Activated CD4-positive, alpha-beta T cell treated with anti-CD3 and anti-CD28 coated beads, Interleukin-2, Interleukin-6, amounts not matched to agents 100 ng/mL and 50 ng/mL, durations not matched to agents 16 hours and 8 hours (primary cell): ENCODE measurements at places on chromosomes 4 and X.

- no peak for DNase-seq
Measured at GRCh38 chrX:48971249-48972219, at the start of gene KCND1. KCND1 (minus strand) TSS chrX:48971844; CDS start chrX:48970271, 1,573 bp downstream.

- DNase-seq: peak; percentile 32
Measured at GRCh38 chr4:184649971-184650855, 675 bp downstream of the PRIMPOL start.

DNA sequence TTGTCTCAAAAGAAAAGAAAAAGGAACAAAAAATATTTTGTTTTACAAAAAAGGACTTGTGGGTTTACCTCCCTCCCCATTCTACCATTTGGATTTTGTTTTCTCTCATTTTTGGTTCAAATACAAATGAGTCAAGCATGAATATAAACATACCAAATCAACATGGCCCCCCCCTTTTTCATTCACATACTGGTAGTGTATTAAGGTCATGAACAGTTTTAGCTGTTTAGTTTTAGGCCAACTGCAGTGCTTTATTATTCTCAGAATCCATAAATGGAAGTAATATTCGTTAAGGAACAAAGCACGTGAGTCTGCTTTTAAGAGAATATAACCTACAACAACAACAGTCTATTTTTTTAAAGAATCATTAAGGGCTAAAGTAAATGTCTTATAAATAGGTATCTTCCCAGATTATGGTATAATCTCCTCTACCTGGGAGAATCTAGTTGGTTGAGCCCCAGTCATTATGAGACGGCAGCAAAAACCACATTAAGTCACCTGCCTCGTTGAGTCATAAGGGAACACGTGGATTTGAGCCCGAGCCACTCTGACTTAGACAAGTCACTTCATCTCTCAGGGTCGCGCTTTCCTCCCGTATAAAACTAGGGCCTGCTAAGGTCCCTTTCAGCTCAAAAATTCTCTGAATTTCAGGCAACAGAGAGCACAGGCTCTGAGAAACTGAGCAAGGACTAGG is 26.7 kb downstream of the BCLAF3 start:
- DNase-seq: peak; percentile 77

- no peak for DNase-seq
Measured at GRCh38 chrX:6959006-6959405, 188.5 kb upstream of the STS start.

DNA sequence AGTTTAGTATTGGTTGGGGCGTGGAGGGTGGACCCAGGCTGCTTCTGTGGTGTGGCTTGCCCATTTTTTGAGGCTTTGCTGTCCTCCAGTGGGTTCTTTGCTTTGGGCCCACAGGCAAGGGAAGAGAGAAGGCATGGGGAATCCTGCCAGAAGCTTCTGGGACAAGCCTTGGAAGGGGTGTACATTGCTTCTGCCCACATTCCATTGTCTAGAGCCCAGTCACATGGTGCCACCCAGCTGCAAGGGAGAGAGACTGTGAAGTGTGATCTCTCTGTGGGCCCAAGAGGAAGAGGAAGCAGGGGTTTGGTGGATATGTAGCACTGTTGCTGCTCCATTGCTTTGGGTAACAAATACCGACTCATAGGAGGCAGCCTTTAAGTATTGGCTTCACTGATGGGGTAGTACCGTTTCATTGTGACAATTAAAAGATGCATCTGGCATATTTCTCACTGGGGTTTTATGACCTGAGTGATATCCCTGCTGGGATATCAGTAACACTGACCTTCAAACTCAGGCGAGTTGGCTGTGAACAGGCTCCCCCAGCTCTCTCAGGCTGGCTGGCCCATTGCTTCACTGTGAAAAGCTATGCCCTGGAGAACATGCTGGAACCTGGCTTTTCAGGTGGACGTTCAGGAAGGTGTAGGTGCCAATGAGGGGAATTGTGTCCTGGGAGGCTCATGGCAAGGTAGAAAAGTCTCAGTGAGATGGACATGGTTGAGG is 85.9 kb downstream of the CLDN34 start:
- no peak for DNase-seq

DNA sequence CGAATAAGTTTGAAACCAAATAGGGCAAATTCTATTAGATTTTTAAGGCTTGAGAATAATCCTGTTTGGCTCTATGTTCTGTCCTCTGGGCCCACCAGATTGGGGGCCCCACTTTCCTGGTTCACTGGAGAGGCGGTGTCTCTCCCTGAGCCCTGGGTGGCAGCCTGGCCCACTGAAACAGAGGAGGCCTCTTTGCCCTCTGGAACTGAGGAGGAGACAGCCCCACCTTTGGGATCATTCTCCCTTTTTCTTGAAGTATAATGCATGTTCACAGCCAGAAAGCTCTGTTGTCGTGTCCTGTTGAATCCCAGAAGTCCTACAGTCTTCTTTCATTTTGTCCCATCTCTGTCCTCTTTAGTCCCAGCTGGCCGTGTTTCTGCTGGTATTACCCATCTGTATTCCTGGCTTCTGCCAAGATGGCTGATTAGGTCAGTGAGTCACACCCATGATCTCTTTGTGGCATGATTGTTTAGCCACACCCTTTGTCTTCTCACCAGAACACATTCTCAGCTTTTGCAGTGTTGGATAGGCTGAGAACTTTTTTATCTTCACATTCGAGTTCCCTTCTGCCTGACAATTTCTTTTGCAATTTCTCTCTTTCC is 8.1 kb upstream of the TBC1D25 start:
- peak; percentile 38 for DNase-seq

GRCh38 chr4:14383652-14384051 is 618.6 kb upstream of the CPEB2 start:
- no peak for DNase-seq

DNA sequence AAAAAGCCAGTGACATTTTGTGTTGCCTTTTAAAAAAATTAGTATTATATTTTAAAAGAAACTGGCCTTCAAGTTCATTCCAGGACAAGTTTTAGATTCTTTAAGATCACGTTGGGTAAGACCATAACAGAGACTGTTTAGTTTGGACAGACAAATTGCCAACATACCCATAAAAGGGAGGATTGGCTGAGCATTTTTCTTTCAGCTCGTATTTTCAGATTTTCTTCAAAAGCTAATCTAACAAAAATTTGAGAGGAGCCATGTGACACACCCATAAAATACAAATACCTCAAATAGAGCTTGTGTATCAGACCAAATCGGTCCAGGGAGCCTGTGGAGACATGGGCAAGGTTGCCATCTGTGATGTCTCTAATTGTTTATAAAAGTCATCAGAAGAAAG is 74.6 kb upstream of the C1QTNF7 start:
- no peak for DNase-seq

- no peak for DNase-seq
Measured at GRCh38 chr4:10096978-10097335, 19.6 kb downstream of the WDR1 start.

DNA sequence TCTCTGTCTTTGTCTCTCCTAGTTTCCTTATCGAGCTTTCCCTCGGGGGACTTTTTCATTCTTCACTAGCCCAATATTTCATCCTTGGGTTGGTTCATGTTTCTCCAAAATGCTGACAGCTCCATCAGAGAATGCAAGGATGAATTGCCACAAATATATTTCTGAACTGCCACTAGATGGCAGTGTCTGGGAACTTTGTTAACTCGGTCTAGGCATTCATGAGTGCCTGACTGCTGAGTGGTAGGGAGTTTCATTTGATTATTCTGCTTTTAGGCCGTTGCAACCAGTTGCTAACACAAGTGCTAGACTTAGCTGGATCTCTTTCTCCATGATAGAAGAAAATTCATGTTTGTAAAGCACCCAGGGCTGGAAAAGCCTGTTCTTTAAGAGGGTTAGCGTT is 73.5 kb upstream of the RAP2C start:
- peak; percentile 56 for DNase-seq

DNA sequence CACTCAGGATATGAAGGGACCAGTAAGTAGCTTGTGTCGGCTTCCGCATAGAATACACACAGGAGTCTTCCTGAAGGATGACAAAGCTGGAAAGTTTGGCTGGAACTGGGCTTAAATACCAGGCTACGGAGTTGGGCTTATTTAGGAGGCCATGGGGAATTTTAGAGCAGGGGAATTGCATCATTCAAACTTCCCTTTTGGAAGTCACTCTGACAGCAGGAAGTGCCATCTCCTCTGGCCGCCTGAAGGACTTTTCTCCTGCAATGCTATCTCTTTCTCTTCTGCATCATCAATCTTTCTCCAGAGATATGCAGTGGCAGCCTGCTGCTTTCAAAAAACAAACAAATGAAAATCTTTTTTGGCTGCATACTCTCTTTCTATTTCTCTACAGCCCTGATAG is 48.4 kb upstream of the PAK3 start:
- no peak for DNase-seq

- no peak for DNase-seq
Measured at GRCh38 chr4:98648602-98649001, 9.8 kb downstream of the TSPAN5 start.

DNA sequence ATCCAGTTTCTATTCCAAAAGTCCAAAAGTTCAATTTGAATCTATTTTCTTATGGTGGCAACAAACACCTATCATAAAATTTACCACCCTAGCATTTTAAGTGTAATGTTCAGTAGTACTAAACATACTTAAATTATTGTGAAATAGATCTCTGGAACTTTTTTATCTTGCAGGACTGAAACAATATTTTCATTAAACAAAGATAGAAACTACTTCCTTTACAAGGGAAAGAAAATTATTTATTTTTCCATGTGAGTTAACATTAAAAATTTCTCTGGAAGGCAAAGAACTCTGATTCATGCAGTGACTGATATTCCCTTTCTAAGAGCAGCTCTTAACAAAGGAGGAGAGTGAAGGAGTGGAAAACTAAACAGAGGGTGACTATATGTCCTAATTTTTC is 40.2 kb downstream of the ADH7 start:
- no peak for DNase-seq

GRCh38 chr4:56400560-56400959 is 13.3 kb upstream of the AASDH start:
- DNase-seq: no peak

- peak; percentile 31 for DNase-seq
Measured at GRCh38 chrX:47563801-47564315, 2.9 kb downstream of the ARAF start.

- no peak for DNase-seq
Measured at GRCh38 chr4:138789796-138790195, 225.8 kb upstream of the NOCT start.

DNA sequence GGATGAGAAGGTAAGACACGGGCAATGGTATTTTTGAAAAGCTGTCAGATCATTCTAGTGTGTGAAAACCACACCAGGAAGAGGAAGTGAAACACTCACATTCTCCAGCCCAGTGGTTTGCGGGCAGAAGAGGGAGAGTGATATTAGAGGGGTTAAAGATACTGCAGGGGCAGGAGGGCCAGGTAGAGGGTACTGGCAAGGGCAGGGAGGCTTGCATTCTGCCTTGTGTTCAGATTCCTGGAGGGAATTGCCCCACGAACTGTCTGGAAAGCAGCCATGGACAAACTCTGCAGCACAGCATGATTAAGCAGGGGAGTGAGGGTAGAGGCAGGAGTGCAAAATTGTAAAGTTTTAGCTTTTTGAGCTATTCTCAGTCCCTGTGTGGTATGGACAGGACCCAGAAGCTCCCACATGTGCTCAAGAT is 30.9 kb downstream of the NIPAL1 start:
- DNase-seq: peak; percentile 87

- DNase-seq: no peak
Measured at GRCh38 chr4:66404141-66404540, 733.9 kb upstream of the EPHA5 start.

DNA sequence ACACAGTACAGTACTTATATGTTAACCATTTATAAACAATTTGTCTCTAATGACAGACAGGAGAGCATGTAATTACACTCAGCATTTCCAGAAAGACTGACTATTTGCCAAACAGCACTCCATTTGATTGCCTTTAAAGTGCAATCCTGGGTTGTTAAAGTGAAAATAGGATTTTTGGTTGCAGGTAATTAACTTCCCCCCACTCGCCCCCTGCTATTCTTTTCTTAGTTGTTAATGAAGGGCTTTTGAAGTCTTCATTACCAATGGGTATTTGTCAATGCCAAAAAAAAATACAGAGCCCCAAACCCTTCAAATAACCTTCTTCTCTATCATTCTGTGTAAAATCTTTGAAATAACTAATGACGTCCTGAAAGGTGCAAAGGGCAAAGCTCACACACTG is 825.6 kb downstream of the STPG2 start:
- DNase-seq: no peak

GRCh38 chrX:8914681-8915080 is 113.5 kb upstream of the FAM9A start:
- DNase-seq: no peak

DNA sequence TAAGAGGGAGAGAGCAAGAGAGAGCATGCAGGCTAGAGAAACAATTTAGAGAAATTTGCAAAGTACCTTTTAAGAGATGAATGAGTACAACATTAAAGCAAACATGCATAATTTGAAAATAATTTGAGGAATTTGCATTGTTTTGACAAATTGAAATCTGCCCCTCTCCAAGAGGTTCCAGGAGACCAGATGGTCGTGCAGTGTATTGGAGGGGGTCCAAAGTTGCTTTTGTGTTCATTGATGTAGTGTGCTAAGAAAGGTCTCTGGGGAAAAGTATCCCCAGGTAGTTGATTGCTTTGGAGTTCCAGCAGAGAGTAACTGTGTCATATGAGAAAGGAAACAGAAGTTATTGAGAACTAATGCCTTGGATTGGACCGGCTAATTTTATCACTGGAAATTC is 635.0 kb upstream of the TENM3 start:
- DNase-seq: no peak

GRCh38 chr4:109921384-109921808 is 8.7 kb downstream of the EGF start:
- no peak for DNase-seq

- DNase-seq: no peak
Measured at GRCh38 chr4:6423575-6423974, 48.8 kb downstream of the PPP2R2C start.

- no peak for DNase-seq
Measured at GRCh38 chr4:73170518-73171198, 87.9 kb downstream of the ANKRD17 start.

GRCh38 chr4:188347339-188347738 is 208.1 kb downstream of the TRIML1 start:
- no peak for DNase-seq

DNA sequence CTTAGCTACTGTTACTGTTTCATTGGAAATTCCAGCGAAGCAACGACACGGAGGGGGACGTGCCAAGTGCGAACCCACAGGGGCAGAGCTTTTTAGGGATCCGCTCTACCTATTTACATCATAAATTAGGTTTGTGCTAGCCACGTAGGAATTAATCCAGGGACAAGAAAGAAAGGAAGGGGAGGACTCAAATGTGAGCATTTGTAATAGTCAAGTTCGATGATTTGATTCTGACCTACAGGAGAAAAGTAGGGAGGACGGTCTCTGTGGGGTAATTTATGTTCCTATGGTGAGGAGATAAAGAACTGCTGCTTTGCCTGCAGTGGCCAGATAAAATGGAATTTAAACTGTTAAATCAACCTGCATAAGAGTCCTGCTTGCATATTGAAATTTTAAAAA is 1.7 kb downstream of the INTS6L start:
- no peak for DNase-seq

DNA sequence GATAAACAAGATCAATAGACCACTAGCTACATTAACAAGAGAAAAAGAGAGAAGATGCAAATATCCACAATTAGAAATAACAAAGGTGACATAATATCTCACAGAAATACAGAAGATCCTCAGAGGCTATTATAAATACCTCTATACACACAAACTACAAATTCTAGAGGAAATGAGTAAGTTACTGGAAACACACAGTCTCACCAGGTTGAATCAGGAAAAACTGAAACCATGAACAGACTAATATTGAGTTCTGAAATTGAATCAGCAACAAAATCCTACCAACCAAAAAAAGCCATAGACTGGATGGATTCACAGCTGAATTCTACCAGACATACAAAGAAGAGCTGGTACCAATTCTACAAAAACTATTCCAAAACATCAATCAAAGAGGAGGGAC is 211.8 kb upstream of the CPEB2 start:
- DNase-seq: peak; percentile 68
